Vagina (tissue), 2 donors: ENCODE measurements at places on chromosomes 1 and 21.

- H3K27ac ChIP-seq, result no peak overlapping the region
- no peak for DNase-seq
- H3K36me3 ChIP-seq, result no peaks in the 10 kb centered on the region
- H3K27me3 ChIP-seq, result no peaks in the 10 kb centered on the region
These were observed 36.7 kb upstream of the HAO2 start for GRCh38 chr1:119331915-119332314.

GRCh38 chr1:92503043-92503925, 16.6 kb upstream of the GFI1 start:
- DNase-seq, result no peak
- no peaks in the 10 kb centered on the region for H3K4me1 ChIP-seq
- no peak overlapping the region for H3K4me3 ChIP-seq
- H3K36me3 ChIP-seq, result no peaks in the 10 kb centered on the region

DNA sequence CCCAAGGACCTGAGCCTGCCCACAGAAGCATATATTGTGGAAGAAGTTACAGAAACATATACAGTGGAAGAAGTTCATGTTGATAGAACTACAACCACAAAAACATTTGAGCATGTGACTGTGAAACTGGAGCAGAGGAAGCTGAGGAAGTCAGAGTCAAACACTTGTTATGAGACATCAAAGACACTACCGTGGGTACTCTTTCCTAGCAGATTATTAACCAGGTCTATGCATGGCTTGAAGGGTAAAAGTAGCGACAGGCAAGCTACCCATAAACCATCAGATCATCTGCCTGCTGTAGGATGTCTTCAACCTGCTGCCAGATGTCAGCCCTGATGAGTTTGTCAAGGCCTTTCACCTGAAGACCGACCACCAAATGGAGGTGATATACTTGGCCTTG, 35.8 kb downstream of the IVNS1ABP start:
- H3K27me3 ChIP-seq, result no peaks in the 10 kb centered on the region
- no peak overlapping the region for H3K4me3 ChIP-seq
- no peaks in the 10 kb centered on the region for H3K4me1 ChIP-seq
- DNase-seq, result no peak

DNA sequence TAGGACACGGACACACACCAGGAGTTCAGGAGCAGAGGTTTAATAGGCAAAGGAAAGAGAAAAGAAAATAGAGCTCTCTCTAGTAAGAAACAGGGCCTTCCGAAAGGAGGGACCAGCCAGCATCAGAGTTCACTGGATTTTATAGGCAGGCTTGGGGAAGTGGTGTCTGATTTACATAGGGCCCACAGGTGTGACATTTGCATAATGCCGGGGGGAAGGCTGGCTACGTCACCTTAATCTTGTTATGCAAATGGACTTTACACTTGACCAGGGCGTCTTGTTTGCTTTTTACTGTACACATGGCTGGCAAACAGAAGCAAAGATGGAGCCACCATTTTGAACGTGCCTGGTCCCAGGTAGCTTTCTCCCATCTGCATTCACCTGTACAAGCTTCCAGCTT, at the start of gene OR14A16:
Gene OR14A16 (minus strand): TSS at position 97 of the 400 bp plus-strand sequence. CDS start 8,390 bp downstream, outside the sequence.
- H3K4me1 ChIP-seq, result no peaks in the 10 kb centered on the region
- no peak for DNase-seq
- H3K4me3 ChIP-seq, result no peak within 1 kb of the TSS

GRCh38 chr1:214753236-214753852, 150.3 kb downstream of the CENPF start:
- H3K36me3 ChIP-seq, result no peaks in the 10 kb centered on the region
- H3K27ac ChIP-seq, result no peak overlapping the region
- H3K4me1 ChIP-seq, result no peaks in the 10 kb centered on the region

DNA sequence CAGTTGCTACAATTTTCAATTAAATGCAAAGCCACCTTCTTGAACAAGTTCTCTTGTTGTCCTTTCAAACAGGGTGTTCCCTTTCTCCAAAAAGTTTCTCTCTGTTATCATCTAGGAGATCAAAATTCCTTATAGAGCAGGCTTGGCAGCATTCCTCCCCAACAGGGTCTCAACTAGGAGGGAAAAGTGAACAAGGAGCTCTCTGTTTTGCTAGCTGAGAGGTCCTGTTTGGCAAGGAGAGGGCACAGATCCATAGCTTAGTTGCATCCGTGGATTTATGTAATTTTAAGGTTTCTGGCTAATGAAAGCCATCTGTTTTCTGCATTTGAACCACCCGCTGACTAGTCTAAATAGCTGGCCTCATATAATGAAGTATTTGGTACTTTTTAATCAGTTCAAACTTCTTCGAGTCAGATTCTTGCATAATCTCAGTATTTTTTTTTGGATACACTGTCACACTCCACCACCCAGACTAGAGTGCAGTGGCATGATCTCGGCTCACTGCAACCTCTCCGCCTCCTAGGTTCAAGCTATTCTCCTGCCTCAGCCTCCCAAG, 54.0 kb downstream of the APP start:
- DNase-seq, result no peak
- H3K27me3 ChIP-seq, result no peaks in the 10 kb centered on the region
- H3K4me1 ChIP-seq, result peaks cover 18% of the 10 kb centered on the region
- no peaks in the 10 kb centered on the region for H3K36me3 ChIP-seq

- no peaks in the 10 kb centered on the region for H3K4me1 ChIP-seq
- H3K36me3 ChIP-seq, result no peaks in the 10 kb centered on the region
These were observed 2.3 kb downstream of the C1orf87 start for GRCh38 chr1:60071296-60071695.
